Activated naive CD4-positive, alpha-beta T cell treated with Interleukin-2 at 50 U/mL for 16 hours (primary cell): ENCODE measurements at places on chromosomes 13 and 19.

GRCh38 chr13:45474584-45475454 lies 10.1 kb downstream of the COG3 start:
- peak; percentile 9 for DNase-seq

DNA sequence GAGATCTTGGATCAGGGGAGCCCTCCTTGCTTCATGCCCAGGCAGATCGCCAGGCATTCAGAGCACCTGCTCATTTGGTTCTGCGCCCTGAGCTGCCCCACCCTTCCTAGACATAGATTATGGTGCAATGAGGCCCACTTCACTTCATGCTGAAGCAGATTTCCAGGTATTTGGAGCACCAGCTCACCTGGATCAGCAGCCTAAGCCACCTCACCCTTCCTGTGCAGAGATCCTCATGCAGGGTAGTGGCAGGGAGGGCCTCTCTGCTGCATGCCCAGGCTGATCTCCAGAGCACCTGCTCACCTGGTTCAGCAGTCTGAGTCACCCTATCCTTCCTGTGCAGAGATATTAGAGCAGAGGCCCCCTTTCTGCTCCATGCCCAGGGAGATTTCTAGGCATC lies 1966.1 kb downstream of the PCDH9 start:
- DNase-seq: no peak

GRCh38 chr13:105403086-105403485 lies 1132.4 kb downstream of the EFNB2 start:
- DNase-seq: no peak

DNA sequence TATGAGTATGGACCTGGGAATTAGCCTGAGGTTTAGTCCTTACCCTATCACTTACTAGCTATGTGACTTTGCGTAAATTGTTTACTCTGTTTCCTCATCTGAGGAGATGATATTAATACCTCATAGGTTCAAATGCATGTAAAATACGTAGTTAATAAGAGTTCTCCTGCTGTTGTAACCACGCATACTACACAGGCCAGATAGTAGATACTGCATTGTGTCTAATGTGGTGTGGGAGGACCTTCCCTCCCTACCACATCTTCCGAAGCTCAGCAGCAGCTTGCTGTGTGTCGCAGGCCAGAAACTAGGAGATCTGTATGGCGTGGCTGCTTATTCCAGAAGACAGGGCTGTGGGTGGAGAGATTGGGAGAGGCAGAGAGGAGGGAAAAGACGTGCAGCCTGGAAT lies 23.0 kb downstream of the GTF2F2 start:
- DNase-seq: no peak

- no peak for DNase-seq
Measured at GRCh38 chr19:3698386-3698950, 1.8 kb downstream of the PIP5K1C start.

DNA sequence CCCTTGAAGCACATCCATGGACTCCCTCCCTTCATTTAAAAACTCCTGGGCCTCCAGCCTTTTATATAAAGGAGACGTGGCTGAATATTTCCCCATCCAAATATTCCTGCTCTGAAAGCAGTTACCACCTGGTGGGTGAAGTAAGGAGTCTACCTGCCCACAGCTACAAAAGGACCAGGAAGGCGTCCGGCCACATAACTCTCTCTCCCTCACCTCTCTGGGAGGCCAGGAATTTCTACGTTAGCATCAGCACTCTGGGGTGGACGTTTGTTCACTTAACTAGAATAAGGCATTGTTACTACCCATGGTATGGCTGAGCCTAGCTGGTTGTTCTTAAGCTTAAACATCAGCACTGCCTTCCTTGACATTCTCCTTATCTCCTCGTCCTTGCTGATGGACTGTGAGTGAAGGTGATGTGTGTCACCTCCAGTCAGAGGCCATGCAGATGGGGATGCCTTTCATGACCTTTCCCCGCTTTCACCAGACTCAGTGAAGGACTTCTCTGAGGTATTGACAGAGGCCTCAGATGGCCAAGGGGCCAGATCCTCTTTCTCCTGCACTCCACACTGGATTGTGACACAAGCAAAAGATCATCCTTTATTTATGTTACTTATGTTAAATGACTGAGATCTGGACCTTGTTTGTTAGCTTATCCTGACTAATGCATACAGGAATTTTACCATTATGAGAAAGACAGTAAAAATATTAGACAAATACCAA lies 22.2 kb upstream of the KPNA3 start:
- DNase-seq: no peak

GRCh38 chr19:397941-398706 lies 10.8 kb downstream of the C2CD4C start:
- DNase-seq: no peak

GRCh38 chr13:37657134-37657533 lies 58.6 kb upstream of the POSTN start:
- DNase-seq: no peak

- no peak for DNase-seq
Measured at GRCh38 chr19:10037809-10038208, 24.5 kb downstream of the RDH8 start.

- DNase-seq: no peak
Measured at GRCh38 chr13:47252627-47253026, 355.8 kb upstream of the HTR2A start.

GRCh38 chr19:13071444-13072187 lies 31.0 kb downstream of the LYL1 start:
- no peak for DNase-seq

DNA sequence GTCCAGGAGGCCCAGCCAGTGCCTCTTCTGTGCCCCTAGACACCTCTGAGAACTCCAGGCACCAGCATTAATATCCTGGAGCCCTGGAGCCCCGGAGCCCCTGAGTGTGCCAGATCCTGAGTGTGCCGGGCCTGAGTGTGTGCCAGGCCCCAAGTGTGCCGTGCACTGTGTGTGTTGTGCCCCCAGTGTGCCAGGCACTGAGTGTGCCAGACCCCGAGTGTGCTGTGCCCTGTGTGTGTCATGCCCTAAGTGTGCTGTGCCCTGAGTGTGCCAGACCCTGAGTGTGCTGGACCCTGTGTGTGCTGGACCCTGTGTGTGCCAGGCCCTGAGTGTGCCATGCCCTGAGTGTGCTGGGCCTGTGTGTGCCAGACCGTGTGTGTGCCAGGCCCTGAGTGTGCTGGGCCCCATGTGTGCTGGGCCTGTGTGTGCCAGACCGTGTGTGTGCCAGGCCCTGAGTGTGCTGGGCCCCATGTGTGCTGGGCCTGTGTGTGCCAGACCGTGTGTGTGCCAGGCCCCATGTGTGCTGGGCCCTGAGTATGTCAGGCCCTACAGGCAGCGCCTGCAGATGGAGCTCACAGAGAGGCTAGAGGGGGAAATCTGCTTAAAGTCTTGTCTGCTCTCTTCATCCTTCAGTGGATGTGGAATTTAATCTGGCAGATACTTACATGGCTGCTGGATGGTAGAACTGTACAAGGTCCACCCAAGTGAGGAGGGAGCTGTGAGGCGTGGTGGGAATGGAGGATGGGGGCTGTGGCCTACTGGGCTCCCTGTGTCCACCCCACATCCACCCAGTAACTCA lies 53.9 kb downstream of the C13orf46 start:
- no peak for DNase-seq

DNA sequence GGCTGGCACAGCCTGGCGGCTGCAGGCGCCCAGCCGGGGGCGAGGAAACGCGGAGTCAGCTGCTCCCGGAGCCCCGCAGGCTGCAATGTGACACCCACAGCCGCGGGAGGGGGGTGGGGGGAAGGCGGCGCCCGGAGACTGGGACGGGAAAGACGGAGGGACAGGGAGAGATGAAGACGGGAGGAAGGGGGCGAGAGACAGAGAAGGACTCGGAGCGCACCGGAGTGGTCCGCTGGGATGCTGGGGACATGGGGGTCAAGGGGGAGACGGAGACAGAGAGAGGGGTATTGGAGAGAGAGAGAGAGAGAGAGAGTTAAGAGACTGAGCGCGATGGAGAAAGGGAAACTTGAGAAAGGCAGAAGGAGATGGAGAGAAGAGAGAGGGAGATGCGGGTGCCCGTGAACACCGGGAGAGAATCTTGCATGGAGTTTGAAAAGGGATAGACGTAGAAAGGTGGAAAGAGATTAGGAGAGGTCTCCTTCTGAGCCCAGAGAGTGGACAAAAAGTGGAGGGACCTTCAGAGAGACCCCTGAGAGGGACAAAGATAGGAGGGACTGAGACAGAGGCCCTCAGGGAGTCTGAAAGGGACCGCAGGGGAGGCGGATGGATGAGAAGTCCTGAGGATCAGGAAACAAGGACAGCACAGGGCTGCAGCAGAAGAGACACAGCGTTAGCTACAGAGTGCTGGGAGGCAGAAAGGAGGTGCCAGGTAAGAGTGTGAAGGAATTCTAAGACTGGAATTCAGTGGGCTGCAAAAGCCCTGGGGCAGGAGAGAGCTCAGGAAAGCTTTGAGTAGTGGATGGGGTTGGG lies 1.0 kb downstream of the SCN1B start:
- no peak for DNase-seq

DNA sequence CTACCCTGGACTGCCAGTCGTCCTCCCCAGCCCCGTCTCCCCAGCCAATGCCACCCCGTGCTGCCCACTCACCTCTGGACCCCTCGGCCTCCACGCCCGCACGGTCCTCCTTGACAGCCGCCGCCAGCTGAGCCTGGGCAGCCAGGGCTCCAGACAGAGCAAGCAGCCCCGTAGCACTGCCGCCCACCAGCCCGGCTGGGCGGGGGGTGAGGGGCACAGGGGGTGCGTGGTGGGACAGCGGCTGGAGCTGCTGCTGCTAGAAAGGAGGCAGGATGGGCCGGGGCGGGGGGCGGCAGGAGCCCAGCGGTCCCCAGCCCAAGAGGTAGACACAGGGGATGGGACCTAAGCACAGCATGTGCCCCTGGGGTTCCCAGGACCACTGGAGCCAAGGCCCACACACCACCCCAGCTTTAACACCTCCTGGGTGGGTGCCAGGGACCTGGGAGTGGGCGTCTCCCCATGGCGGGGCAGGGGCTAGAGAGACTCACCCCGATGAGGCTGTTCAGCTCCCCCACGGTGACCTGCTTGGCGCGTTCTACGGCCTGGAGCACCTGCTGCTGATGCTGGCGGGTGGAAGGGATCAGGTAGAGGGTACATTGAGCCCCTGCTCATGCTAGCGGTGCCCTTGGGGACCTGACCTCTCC lies 9.7 kb downstream of the TLE2 start:
- DNase-seq: no peak

DNA sequence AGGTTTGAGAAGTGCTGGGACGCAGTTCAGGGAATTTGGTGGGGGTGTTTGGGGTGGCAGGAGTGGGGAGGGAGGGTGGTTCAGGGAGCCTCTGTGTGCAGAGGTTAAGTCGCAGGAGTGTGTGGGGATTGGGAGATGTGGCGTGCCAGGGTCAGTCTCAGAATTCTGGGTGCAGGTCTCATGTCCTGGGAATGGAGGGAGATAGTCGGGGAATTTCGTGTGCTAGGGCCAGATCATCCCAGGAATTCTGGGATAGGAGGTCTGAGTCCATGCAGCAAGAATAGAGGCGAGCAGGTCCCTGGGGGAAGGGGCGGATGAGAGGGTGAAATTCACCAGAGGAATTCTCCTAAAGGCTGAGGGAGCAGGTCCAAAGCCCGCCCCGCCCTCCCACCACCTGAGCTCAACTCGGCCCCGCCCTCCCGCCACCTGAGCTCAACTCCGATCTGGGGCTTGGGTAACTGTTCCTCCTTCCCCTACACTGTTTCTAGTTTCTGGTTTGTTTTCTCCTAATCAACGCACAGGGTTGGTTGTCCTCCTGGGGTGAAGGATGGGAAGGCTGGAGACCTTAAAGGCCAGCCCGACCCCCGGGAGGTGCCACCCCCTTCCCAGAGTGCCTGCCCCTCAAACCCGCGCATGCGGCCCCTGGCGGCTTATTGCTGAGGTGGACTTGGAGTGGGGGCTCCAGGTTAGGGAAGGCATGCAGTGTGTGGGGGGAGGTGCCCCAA lies 15.2 kb downstream of the KCNC3 start:
- DNase-seq: no peak

DNA sequence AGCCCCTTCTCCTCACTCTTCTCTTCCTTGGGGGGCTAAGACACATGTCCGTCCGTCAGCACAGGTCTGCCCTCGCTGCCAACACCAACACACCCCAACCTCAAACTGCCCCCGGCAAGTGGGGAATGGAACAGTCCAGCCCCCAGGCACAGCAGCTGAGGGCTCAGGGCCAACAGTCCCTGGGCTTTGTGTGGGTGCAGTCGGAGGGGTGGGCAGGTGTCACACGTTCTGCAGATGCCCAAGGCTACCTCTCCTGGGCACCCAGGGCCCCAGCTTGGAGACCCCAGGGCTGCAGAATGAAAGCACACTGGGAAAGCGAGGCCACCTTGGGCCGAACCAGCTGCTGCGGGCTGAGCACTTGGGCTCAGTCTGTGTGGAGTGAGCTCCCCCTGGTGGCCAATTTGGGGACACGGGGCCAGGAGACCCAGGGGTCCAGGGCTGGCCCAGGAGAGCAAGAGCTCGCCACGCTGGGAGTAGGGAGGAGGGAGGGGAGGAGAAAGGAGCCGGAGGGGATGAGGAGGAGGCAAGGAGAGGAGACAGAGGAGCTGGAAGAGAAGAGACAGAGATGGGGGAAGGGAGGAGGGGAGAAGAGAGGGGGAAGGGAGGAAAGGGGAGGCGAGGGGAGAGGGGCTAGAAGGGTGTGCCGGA lies 14.0 kb upstream of the ATP8B3 start:
- peak; percentile 80 for DNase-seq

GRCh38 chr19:29614046-29614445 lies 8.0 kb downstream of the POP4 start:
- no peak for DNase-seq

DNA sequence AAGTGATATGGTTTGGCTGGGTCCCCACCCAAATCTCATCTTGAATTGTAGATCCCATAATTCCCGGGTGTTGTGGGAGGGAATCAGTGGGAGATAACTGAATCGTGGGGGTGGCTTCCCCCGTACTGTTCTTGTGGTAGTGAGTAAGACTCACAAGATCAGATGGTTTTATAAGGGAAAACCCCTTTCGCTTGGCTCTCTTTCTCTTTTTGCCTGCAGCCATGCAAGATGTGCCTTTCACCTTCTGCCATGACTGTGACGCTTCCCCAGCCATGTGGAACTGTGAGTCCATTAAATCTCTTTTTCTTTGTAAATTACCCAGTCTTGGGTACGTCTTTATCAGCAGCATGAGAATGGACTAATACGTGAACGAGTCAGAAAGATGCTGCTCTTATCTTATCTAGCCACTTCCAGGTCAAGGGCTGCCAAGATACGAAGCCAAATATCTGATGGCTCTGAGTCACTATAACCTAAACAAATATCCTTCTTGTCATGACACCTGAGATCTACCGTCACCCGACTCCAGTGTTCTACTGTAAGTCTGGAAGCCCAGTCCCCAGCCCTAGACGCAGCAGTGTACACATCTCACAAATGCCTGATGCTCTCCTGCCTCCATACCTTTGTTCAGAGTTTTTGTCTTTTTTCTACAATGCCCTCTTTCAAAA lies 45.9 kb downstream of the SLC15A1 start:
- DNase-seq: no peak

GRCh38 chr19:6221878-6222746 lies 57.7 kb downstream of the MLLT1 start:
- no peak for DNase-seq
